ENCODE measurements at places on chromosomes 2 and 18. TPM values are rescaled to one million over a fixed set of nuclear protein-coding genes. Genes with fewer than 3 reads are reported as not detected.
A peak's percentile ranks its signal among the peaks of the same experiment; 100 is the strongest.

DNA sequence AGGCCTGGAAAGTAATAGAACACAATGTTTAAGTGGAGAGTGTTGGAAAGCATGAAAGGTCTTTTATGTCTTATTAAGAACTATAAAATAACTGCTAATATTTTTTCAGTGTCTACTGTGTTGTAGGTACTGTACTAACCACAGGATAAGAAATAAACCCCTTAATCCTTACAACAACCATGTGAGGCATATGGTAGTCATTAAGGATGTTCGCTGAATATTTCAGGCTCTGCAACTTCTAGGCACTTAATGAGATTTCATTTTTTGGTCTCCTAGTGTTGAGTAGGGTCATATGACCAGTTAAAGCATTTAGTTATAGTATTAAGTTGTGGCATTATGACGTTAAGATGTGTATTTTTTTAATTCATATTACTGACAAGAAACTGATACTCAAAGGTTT lies 346.6 kb upstream of the KCNH7 start:
- no peak for DNase-seq
- no peaks in the 10 kb centered on the region for H3K27me3 ChIP-seq
- H3K4me3 ChIP-seq: no peak overlapping the region
- no peaks in the 10 kb centered on the region for H3K36me3 ChIP-seq
- no peaks in the 10 kb centered on the region for H3K4me1 ChIP-seq

- DNase-seq: no peak
- H3K36me3 ChIP-seq: no peaks in the 10 kb centered on the region
- no peak overlapping the region for H3K4me3 ChIP-seq
- no peak overlapping the region for H3K27ac ChIP-seq
These were observed 344.9 kb downstream of the TSN start for GRCh38 chr2:122100346-122100745.

- no peaks in the 10 kb centered on the region for H3K27me3 ChIP-seq
- H3K4me1 ChIP-seq: peaks cover 27% of the 10 kb centered on the region
- peak overlapping the region; percentile 42 for H3K4me3 ChIP-seq
These were observed 2.9 kb upstream of the NEURL3 start for GRCh38 chr2:96507957-96508520.

DNA sequence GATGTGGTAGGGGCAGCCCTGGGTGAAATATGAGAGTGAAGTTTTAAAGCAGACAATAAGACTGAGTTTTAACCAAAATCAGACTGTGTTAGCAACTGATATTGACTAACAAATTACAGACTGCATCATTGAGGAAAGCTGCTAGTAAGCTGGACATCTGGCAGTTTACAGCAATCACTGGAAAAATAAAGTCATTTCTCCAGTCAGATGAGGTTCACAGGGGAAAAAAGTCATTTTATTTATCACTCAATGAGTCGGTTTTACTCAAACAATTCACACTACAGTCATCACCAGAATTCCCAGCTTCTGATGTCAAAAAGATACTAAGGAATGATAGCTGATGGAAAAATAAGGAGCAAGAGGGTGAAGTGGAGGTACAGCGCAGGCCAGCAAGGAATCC lies 10.5 kb upstream of the TMEM177 start:
- no peak overlapping the region for H3K4me3 ChIP-seq
- no peak overlapping the region for H3K27ac ChIP-seq
- H3K36me3 ChIP-seq: no peaks in the 10 kb centered on the region
- no peak for DNase-seq

- H3K36me3 ChIP-seq: no peaks in the 10 kb centered on the region
- no peak overlapping the region for H3K27ac ChIP-seq
- H3K4me3 ChIP-seq: no peak overlapping the region
- no peaks in the 10 kb centered on the region for H3K4me1 ChIP-seq
- H3K27me3 ChIP-seq: no peaks in the 10 kb centered on the region
These were observed 17.6 kb upstream of the BOK start for GRCh38 chr2:241540771-241541561.

DNA sequence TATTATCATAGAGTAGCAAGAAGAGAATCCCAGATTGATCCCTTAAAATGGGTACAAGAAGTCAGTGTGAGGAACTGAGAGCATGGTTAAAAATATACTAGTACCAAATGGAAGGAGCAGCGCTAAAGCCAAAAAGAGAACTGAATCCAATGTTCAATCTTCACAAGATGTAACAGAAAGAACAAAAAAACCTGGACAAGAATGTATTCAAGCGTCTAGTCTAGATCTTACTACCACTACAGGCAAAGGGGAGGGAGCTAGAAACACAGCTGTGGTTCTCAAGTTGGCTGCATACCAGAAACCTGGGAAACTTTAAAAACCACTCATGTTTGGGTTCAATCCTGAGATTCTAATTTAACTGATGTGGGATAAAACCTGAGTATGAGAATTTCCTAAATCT lies 57.5 kb downstream of the PIAS2 start:
- H3K27me3 ChIP-seq: no peaks in the 10 kb centered on the region
- peaks cover 7% of the 10 kb centered on the region for H3K36me3 ChIP-seq
- peak overlapping the region; percentile 2 for H3K27ac ChIP-seq
- 0 out of 2 replicates have a peak overlapping the region, but pooled peaks have one; percentile 6 for H3K4me3 ChIP-seq
- peak; percentile 45 for DNase-seq

The MC4R gene
- not detected for total RNA-seq

The C1GALT1C1L gene
- total RNA-seq: not detected

The RAB12 gene
- total RNA-seq: 13.5 TPM

Measured in GM12878 (cell line).